ENCODE measurements at places on chromosomes 2 and 18.

GRCh38 chr18:31232775-31233424 is 70.2 kb upstream of the DSC1 start:
- no peak for DNase-seq

GRCh38 chr2:111050701-111051376 is 69.9 kb upstream of the BCL2L11 start:
- no peak for DNase-seq

DNA sequence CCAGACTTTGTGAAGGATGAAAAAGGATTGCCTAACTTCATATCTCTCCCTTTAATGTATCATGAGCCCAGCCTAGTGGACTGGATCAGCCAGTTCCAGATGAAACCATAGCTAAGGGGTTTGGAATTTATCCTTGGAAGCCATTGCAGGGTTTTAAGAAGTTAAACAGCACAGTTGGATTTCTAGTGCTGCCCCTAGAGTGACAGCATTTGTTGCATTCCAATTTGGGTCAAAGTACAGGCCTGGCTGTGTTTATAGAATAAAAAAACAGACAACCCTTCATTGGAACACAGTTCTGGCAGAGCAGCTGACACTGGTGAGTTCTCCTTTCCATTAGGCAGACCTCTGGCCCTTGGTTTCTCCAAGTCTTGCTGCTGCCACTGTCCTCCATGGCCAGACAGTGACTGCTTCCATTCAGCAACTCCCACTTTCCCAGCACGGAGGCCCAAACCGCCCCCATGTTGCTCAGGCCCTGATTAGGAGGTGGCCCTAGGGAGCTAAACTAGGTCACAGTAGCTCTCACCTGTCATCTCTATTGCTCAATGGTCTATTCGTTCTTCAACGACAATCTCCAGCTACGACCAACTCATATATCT is 8.0 kb downstream of the GPR39 start:
- no peak for DNase-seq

- DNase-seq = no peak
Observed at GRCh38 chr2:75679556-75679955, 31.2 kb downstream of the GCFC2 start.

GRCh38 chr18:75341897-75342296 is 85.6 kb downstream of the SMIM21 start:
- no peak for DNase-seq
